Hypothalamus (tissue), 51 donors: ENCODE measurements at places on chromosomes 1 and 21.
A peak's percentile ranks its signal among the peaks of the same experiment; 100 is the strongest.

- DNase-seq: no peak
Observed at GRCh38 chr1:213440766-213441165, 389.7 kb downstream of the RPS6KC1 start.

DNA sequence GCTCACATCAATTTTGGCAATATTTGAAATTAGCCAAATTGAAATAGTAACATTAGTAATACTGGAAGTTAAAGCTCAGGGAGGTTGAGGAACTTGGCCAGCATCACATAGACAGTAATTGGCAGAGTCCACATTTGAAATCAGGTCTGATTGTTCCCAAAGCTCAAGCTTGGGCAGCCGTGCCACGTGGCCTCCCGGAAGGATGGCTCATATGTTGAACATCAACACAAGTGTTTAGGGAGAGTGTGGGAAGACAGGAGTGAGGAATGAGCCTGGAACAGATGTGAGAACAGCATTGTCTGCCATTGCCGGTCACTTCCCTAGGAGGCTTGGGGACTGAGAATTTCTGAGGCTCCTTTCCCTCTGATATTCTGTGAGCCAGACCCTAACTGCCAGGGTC, 40.2 kb upstream of the RBM15 start:
- DNase-seq: no peak

- DNase-seq: peak; percentile 93
Observed at GRCh38 chr21:43789276-43790009, at the start of gene RRP1. Gene RRP1, plus strand, starts transcription at chr21:43789577. Its CDS starts 53 bp downstream, at chr21:43789630.

DNA sequence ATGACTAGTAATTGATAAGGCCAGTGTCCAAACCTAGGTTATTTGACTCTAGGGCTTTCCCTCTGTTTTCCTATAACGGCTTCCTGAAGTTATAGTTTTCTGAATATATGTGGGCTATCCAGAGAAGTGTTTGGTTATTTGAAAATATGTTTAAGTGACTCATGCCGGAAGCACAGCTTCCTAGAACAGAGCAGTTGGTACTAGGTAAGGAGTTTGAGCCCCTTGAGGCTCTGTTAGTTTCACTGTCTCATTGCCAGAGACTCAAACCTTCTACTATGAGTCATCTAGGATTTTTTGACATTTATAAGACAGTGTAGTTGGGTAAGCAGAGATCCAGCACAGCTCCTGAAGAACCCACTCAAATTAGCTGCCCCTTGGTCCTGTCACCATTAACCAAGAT, 27.1 kb upstream of the LEPR start:
- no peak for DNase-seq

- no peak for DNase-seq
Observed at GRCh38 chr1:222087221-222087920, 345.5 kb upstream of the DUSP10 start.

DNA sequence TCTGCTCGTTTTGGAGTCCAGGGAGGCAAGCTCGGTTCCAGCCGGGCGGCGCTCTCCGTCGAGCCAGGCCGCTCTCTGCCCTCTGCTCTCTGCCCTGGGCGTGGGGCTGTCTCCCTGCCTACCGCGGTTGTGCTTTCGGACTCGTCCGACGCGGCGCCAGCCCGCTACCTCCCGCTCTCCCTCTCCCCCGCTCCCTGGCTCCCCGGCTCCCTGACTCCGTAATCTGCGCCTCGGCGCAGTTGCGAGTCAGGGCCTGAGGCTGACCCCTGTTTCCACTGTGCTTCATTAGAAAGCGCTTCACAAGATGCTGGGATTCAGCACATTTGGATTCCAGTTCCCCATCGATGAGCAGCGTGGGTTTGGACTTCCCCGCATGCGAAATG, 2.2 kb downstream of the SOX13 start:
- no peak for DNase-seq

GRCh38 chr1:160675641-160676410, 29.0 kb upstream of the SLAMF1 start:
- peak; percentile 5 for DNase-seq

- DNase-seq: no peak
Observed at GRCh38 chr21:37665230-37666024, 250.8 kb downstream of the KCNJ6 start.

- DNase-seq: no peak
Observed at GRCh38 chr1:205191622-205192021, 19.9 kb downstream of the DSTYK start.

- DNase-seq: no peak
Observed at GRCh38 chr1:39576016-39576657, 453 bp downstream of the PABPC4 start.

- DNase-seq: peak; percentile 13
Observed at GRCh38 chr1:57599236-57599994, 175.6 kb upstream of the DAB1 start.

GRCh38 chr21:42855937-42856335, 23.4 kb downstream of the WDR4 start:
- DNase-seq: no peak

DNA sequence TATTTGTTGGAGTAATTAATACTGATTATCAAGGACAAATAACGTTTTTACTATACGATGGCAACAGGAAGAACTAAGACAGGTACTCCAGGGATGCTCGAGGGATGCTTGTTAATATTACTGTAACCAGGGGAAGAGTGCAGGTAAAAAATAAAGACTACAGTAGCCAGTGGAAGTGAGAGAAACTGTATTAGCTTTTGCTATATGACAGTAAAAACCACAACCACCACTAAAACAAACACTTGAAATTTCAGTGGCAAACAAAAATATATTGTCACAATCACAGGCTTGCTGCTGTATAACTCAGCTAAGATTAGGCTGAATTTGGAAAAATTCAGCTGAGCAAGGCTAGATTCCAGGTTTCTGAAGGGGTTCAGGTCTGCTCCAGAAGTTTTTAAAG, 812.6 kb upstream of the ADGRL4 start:
- DNase-seq: no peak

GRCh38 chr1:221816899-221817298, 75.0 kb upstream of the DUSP10 start:
- DNase-seq: no peak

DNA sequence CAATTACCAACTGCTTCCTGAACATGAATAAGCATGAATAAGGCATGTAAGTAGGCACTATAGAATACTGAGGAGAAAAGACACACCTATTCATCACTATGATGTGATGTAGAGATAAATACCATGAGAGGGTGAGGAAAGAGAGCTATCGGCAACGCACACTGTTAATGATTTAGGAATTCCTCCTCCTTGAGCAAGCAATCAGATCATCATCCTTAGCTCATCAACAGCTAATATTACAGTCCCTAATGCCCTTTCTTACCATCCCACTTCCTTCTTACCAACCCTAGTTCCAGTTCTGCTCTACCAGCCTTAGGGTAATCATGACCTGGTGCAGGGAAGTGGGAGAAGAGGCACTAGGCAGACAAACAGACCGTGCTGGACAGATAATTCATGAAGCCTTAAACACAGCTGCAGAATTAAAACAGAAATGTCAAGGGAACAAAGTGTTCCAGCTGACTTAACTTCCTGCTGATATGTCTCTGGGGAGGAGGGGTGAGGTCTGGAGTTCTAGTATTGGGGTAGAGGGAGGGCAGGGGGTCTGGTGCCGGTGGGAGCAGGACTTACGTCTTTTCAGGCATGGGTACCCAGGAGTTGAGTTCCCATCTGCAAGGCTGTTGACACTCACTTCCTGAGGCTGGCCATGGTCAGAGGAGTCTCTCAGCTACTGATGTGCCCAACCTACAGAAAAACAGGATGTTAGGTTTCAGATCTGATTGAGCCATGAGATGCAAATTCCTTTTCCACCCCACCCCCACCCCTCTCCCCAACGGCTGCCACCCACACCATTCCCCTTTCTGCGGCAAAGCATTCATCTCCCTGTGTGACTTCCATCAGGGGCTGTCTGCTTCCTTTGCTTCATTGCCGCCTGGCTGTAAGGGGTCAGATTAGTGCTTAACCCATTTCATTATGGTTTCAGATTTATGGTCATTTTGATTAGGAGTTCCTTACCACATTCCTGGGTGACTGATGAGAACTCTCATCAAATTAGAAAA, 12.6 kb upstream of the RCSD1 start:
- no peak for DNase-seq

GRCh38 chr1:40247655-40248054, at the start of gene TMCO2:
Gene TMCO2, plus strand, starts transcription at chr1:40247937. Its CDS starts 57 bp downstream, at chr1:40247994.
- DNase-seq: no peak
